ENCODE measurements at places on chromosomes 1 and 21.

GRCh38 chr1:111283838-111284237 lies 6.8 kb upstream of the CHIA start:
- no peak for DNase-seq

GRCh38 chr1:19405761-19406487 lies 79.4 kb downstream of the CAPZB start:
- peak; percentile 63 for DNase-seq

DNA sequence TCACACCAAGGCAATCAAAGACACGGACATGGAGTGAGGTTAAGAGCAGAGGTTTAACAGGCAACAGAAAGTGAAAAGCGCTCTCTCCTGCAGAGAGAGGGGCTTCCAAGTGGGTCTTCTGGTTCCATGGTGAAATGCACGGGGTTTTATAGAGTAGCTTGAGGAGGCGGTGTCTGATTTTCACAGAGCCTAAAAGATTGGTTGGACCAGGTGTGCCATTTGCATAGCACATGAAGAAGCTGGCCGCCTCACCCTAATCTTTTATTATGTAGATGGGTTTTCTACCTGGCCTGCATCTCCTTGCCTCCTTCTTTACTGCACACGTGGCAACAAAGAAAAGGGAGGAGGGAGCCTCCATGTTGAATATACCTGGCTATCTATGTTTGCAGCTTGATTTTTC lies 197.3 kb downstream of the RYR2 start:
- DNase-seq = no peak

DNA sequence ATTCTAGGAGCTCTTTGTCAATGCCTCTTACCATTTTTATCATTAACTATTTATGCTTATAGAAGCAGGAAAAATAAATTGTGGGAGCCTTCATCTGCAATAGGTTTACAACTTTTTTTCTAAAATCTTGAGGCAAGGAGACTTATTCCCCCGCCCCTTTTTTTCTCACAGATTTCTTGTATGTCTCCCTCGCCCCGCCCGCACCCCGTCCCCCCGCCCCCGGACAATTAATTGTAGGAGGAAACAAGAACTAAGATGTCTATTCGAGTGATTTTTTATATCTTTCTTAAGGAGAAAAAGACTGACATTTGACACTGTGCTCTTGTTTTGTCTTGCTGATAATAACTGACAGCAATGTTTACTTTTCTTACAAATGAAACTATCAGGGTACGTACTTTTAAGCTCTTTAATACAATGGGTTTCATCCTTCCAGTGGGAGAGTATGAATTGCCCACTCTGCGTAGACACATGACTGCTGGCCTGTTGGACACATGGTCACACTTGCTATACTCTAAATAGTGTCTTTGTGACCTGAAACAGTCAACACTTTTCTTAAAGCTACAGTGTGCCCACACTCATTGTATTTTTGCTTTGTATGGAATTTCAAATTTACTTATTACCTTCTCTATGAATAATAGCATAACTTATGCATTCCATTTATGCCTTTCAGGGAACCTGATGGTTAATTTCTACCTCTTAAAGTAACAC lies 1.5 kb upstream of the IVNS1ABP start:
- no peak for DNase-seq

DNA sequence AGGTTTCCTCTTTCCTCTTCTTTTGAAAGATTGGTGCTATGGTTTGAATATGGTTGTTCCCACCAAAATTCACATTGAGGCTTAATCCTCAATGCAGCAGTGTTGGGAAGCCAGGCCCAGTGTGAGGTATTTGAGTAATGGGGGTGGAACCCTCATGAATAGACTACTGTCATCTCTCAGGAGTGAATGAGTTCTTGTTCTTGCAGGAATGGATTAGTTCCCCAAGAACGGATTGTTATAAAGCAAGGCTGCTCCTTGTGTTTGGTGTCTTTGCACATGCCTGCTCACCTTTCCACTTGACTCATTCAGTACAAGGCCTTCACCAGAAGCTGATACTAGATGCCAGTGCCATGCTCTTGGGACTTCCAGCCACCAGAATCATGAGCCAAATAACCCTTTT lies 223.2 kb downstream of the BACH1 start:
- DNase-seq = no peak

Measured in hematopoietic multipotent progenitor cell (in vitro differentiated cells).